ENCODE measurements at places on chromosomes 2 and 18.

DNA sequence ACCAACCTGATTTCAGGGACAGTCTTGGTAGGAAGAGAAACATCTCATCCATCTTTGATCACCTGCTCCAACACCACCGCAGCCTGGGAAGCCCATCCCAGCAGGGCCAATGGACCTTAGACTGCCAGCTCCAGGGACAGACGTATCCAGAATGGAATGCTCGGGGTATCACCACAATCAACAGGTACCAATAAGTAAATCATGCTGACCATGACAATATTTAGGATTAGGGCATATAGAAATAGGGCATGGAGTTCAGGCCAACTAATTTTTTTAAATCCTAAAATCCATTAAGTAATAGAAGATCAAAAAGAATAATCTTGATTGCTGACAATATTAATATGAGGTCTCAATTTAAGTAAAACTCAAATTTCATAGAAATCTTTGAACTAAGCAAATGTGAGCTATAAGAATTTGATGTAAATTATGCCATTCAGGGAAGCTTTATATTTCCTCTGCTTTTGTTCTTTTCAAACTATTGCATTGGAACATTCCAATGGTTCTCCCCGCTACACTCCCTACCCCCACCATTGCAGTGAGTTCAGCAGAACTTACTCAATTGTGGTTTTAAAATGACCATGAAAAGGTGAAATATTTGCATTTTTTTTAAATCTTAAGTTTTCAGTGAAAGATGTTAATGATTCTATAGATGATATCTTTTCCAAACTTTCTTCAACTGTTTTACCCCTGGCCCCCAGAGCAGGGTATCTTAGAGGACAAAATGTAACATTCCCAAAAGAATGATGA, 138.6 kb downstream of the DNER start:
- DNase-seq = no peak

DNA sequence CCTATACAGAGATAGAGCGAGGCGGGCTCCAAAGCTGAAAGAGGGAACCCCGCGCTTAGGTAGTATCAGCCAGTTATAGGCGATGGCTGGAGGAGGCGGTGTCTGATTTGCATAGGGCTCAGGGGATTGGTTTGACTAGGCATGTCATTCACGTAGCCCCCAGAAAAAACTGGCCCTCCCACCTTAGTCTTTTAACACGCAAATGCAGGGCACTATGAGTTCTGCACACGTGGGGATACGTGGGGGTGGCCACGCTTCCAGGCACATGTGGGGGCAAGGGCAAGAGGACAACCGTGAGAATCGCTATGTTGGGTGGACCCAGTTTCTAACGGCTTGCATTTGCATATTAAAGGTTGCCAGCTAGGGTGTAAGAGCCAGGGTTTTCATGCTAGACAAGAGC, 56.7 kb upstream of the MSTN start:
- peak; percentile 27 for DNase-seq

GRCh38 chr2:224798180-224798579, 82.0 kb upstream of the CCDC195 start:
- no peak for DNase-seq

DNA sequence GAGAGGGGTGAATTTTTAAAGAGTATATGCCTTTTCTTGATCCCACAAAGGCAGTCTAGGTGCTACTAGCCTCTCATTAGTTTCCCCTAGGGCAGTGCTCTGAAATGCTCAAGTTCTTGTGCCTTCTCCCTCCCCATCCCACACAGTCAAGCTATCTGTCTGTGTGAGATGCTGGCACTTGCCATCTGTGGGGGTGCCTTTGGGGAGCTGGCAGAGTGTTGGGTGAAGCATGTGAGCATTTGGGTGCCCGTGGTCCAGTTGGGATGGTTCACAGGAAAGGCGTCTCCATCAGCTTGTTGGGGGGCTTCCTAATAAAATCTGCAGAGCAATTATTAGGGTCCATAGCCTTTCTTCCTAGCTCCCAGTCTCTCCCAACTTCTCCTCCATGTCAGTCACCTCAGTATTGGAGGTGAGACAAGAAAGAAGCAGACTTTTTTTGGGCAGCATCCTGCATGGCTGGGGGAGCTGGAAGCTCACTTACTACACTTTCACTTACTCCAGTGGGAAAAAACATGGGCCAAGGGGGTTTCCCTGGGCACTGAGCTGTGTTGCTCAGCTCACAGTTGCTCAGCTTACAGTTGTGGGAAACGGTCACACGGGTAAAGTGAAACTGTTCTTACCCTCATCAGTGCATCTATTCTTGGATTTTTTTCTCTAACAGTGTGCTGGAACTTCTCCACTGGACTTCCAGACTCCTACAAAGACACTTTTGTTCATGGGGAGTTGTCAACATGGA, 29.3 kb downstream of the COLEC11 start:
- DNase-seq = no peak

- no peak for DNase-seq
These were observed 27.2 kb downstream of the ANKRD29 start for GRCh38 chr18:23635283-23636070.

DNA sequence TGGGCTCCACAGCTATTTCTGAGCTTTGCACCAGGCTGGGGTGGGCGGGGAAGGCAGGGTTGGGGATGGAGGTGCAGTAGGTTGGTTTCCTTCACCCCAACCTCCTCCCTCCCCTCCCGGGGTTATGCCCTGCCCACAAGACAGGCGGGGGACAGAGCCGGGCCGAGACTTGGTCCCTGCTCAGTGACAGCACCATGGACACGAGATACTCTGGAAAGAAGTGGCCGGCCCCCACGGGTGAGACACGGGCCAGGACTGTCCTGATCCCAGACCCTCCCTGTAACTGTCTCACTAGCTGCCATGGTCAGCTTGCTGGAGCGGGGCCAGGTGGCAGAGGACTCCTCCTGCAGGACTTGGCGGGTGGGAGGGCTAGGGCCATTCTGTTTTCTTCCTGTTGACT, 59.7 kb downstream of the DYSF start:
- DNase-seq = no peak

DNA sequence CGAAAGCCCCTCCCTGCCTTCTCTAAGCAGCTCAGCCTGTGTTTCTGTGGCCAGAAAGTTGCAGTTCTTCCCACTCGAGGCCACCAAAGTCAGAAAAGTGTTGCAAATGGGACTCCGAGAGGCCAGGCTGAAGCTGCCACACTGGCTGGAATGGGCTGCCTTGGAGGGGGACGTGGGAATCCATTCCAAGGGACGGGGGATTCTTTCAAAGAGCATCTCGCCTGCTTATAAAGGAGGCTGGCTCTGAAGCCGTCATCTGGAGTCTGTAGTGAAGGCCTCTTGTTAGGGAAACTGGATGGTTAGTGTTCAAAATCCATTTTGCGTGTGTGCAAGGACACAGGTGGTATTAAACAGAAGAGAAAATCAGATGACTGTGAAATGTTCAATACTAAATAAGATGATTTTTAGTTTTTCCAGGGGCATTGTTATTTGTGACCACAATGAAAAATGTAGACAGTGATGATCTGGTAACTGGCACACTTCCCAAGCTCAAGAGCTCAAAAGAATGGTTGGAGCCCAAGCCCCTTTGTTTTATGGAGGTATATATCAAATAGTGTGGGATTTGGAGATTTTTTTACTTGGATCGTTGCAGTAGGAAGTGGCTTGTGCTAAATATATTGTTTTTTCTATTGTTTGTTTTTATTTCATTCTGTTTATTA, 782 bp downstream of the FAM228B start:
- DNase-seq = no peak

DNA sequence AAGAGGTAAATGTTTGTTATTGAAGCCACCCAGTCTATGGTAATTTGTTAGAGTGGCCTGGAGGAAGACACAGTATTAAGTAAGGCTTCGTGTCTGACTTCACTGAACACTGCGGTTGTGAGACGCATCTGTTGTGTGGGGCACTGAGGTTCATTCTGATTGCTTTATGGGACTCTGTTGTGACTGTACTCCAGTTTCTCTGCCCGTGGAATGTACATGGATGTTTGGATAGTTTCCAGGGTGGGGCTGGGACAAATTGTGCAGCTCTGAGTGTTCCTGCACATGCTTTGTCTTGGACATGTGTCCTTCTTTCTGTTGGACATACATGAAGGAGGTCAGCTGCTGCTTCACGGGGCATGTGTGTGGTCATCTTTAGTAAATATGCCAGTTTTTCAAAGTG, 58.6 kb downstream of the ODC1 start:
- DNase-seq = no peak

DNA sequence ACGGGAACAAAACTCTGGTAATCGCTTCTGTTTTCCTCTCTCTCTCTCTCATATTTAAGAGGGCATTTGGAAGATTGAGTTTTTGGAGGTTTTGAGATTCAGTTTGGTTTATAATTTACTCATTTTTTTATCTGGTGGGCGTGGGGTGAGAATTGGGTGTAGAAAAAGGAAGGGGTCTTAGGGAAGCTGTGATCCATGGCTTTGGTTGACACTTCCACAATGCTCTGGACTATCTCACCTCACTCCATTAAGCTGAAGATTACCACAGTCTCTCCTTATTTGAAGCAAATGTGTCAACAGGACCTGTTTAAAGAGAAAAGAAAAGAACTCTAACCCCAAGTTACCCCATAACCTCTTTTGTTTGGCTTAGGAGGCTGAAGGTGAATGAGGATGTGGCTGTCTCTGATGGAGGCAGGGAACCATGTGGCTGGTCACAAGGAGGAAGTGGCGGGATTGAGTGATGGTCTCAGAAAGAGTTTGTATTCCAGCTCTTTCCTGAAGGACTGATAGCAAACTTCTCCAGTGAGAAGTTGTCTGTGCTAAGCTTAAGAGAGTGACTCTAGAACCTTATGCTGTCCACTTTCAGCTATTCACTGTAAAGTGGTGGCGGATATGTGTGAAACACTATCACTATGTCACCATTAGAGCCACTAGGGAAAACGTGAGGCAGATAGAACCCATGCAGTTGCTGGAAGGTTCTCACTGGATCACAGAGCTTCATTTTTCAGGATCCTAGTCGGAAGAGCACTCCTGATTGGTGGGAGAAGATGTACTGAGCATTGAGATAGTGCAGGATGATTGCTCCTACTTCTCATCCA, 934 bp downstream of the ZNF804A start:
- no peak for DNase-seq

DNA sequence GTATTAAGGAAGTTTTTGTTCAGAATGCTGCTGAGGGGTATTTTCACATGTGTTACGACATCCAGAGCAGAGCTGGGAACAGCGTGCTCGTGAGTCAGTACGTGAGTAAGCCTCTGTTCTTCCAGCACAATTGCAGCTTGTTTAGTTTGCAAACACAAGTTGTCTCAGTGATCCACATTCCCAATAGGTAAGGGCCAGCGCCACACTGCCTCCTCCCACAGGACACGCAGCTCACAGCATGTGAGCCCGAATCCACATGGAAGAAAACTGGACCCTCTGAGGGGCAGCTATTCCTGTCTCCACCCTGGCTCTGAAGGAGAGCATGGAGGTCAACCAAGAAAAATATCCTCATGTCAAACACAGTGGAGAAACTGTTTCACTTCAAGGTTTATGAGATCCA, 173.9 kb upstream of the PID1 start:
- peak; percentile 41 for DNase-seq

DNA sequence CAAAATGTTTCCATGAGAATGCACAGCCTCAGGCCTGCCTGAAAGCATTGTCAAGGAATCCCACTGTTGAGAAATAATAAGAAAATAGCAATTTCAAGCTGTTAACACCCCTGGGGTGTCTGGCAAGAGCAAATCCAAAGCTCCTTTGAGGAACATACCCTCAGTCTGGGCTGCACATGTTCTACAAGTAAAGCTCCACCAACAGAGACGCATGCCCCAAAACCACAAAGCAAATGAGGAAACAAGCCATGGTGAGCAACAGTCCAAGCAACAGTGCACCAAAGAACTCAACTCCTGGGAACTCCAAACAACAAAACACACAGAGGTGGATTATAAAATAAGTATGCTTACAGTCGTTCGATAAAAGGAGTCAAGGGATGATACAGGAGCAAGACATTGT, 40.3 kb downstream of the CYP27C1 start:
- no peak for DNase-seq

DNA sequence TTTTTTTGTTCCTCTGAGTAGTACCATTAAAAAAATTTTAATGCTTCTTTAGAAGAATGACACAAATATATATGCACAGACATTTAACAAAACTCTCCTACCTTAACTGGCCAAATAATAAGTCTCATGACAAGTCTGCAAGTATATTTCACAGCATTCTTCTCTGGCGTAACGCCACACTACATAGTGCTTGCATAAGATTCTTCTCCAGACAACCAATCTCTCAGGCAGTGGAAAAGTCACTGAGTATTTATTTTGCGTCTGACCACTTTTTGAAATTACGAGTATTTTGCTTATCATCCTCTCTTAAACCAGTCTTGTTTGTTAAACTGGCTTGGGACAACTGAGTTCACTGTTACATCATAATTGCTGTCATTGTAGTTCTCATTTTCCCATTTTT, 749.2 kb downstream of the ADCYAP1 start:
- DNase-seq = no peak

GRCh38 chr2:99876956-99877355, 265.4 kb downstream of the AFF3 start:
- DNase-seq = no peak

- no peak for DNase-seq
These were observed 42.9 kb downstream of the MMADHC start for GRCh38 chr2:149544692-149545091.

Measured in left ventricle myocardium inferior (tissue), 1 donor.